ENCODE measurements at places on chromosomes 2 and 18. TPM values are rescaled to one million over a fixed set of nuclear protein-coding genes. Genes with fewer than 3 reads are reported as not detected.

- no peak for DNase-seq
Observed at GRCh38 chr2:99974682-99975375, 167.6 kb downstream of the AFF3 start.

DNA sequence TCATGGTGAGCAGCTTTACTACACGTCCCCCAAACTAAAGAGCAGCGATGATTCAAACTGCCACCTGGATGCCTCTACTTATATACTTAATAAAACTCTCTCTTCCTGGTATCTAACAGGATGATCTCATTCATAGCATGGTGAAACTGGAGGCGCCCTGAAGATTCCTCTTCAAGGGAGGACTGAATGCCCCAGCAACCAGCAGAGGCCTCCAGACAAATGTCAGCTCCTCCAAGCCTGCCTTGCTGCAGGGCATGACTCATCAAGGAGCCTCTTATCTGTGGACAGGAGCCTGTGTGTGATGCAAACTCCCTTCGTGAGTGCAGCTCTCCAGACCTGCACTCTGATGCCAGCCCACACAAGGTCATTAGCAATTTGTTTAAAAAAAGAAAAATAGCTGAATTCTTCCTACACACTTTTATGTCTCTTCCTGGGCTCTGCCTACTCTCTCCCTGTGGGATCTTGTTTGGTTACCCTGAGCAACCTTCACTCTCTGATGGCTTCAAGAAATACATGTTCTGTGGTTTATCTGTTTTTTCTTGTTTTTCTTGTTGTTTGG, 30.2 kb downstream of the LONRF2 start:
- DNase-seq = no peak

Gene SCG2
- 0.20 TPM for total RNA-seq

DNA sequence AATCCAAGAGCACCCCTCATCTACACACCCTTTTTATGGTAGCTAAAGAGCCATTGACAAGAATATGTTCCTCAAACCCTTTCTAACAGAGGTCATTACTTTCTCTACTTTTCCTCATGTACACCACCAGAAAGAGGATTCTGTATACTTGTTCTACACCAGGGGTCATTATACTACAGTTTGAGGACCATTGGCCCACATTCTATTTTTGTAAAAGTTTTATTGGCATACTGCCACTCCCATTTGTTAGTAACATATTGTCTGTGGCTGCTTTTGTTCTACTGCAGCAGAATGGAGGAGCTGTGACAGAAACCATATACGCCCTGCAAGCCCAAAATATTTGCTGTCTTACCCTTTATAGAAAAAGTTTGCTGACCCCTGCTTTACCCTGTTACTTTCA, 14.3 kb downstream of the HTR2B start:
- DNase-seq = peak; percentile 44

DNA sequence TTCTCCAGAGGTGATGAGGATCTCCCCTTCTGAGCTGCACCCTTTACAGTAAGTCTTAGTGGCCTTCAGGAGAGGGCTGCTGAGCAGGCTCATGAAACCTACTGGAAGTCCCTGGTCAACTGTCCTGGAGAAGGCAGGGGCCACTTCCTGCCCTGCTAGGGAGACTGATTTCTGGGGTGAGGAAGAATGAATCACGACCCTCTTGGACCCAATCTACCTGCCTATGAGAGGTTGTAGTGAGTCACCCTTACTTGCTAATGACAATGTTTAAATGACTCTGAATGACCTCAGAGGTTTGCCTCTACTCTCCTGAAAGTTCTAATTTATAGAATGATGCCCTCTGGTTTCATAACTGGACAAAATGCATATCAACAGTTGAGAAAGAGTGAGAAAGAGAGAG, 79.4 kb upstream of the FAM136A start:
- no peak for DNase-seq

GRCh38 chr2:215668378-215668775, 232.5 kb upstream of the FN1 start:
- DNase-seq = no peak

- DNase-seq = no peak
Observed at GRCh38 chr18:42255908-42256765, 301.1 kb downstream of the PIK3C3 start.

Gene SULT1C3
- total RNA-seq = not detected

GRCh38 chr2:142321706-142322280, 191.0 kb upstream of the LRP1B start:
- DNase-seq = no peak

- no peak for DNase-seq
Observed at GRCh38 chr2:165961818-165962217, 8.2 kb upstream of the TTC21B start.

DNA sequence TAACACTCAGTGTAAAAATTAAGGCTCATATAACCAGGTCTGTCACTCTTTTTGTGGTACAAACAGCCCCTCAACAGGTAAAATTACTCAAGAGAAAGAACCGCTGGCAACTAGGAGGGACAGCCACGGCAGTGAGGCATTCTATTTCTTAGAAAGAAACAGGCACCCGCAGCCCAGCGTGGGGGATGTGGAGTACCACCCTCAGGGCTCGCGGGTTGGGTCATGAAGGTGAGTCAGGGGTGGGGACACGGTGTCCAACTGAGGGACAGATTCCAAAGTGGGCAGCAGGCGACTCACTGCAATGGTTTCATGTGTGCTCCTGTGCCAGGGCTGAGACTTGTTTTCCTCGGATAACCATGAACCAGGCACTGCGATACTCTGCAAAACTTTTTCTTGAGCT, 129.4 kb downstream of the DTNB start:
- DNase-seq = no peak

- DNase-seq = no peak
Observed at GRCh38 chr2:74740741-74741431, 86.8 kb downstream of the SEMA4F start.

GRCh38 chr2:28357948-28358667, 34.5 kb upstream of the FOSL2 start:
- DNase-seq = no peak

DNA sequence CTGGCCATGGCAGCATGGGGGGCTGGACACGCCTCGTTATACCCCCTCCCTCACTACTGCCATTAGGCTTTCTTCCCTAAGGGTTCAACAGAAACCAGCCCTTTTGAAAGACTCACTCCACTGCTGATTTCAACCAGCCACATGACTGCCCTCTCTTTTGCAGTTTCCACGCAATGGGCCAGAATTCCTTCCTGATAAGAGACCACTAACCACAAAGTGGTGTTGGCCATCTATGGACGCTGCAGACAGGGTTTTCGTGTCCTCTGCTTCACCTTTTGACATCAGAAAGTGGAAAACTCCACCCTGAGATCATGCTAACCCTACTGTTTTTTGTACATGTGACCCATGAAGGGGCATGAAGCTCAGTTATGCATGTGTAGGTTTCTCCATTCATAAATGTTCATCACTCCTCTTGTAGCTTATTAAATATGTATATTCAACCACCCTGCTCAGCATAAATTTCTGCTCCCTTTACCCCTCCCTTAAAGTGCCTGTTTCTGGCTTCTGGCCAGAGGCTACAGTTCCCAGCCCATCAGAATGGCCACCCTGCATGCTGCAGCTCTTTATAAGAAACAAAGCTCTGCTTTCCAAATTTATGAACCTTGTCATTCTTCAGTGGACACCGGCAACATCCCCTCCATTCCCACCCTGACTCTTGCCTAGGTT, 106.6 kb upstream of the MSH6 start:
- DNase-seq = no peak

GRCh38 chr18:71398531-71398930, 1109.7 kb downstream of the SOCS6 start:
- peak; percentile 9 for DNase-seq

Gene IL36RN
- total RNA-seq = 10.9 TPM

GRCh38 chr2:180359522-180360282, 352.6 kb upstream of the CWC22 start:
- DNase-seq = no peak

Gene LHCGR
- 1.5 TPM for total RNA-seq

Gene GPR55
- total RNA-seq = not detected

- no peak for DNase-seq
Observed at GRCh38 chr2:51697095-51697494, 665.2 kb upstream of the NRXN1 start.

DNA sequence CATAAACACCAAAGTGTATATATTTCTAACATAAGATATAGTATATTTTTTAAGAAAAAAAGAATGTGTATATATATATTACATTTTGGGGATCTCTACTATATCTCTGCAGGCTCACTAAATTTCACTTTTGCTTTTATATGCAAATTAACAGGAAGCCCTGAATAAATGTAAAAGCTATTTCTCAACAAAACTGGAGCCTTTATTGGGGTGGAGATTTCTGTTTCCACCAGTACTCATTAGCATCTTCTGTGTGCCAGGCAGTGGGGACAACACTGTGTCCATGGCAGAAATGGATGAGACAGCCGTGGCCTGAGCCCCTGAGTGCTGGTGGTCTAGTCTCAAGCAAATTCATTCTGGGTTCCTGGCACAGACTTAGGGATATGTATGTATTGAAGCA, 41.3 kb downstream of the C18orf63 start:
- no peak for DNase-seq
